Activated T-cell treated with anti-CD3 and anti-CD28 coated beads for 1 hour (primary cell): ENCODE measurements at places on chromosomes 16 and 17.

DNA sequence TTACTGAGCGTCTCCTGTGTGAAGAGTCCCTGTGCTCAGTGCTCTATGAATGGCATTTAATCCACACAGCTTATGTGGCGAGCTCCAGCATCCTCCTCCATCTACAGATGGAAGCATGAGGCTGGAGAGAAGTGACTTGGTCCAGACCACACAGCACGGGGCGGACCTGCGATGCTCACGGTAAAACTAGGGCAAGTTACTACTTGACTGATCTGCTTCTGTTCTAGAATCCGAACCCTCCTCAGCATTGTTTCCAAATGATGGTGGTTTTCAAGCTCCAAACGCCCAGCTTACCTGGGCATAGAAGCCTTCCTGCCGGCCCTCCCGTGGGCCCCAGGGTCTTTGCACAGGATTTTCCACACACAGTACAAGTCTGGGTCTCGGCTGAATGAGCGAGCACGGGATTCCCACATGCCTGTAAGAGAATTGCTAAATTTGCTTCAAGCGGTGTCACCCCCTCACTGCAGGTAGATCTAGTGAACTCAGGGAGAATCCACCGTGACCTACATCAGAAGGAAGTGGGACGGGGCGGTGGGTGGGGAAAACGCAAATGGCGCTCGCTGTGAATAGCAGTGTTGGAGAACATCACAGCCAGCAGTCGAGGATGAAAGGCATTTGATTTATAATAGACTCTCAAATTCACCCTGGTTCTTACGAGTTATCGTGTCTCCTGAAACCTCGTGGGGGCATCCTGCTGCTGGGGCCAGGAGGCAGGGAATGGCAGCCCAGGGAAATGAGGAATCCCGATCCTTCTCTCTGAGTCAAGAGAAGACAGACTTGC, 101.1 kb downstream of the CMIP start:
- DNase-seq, result no peak

DNA sequence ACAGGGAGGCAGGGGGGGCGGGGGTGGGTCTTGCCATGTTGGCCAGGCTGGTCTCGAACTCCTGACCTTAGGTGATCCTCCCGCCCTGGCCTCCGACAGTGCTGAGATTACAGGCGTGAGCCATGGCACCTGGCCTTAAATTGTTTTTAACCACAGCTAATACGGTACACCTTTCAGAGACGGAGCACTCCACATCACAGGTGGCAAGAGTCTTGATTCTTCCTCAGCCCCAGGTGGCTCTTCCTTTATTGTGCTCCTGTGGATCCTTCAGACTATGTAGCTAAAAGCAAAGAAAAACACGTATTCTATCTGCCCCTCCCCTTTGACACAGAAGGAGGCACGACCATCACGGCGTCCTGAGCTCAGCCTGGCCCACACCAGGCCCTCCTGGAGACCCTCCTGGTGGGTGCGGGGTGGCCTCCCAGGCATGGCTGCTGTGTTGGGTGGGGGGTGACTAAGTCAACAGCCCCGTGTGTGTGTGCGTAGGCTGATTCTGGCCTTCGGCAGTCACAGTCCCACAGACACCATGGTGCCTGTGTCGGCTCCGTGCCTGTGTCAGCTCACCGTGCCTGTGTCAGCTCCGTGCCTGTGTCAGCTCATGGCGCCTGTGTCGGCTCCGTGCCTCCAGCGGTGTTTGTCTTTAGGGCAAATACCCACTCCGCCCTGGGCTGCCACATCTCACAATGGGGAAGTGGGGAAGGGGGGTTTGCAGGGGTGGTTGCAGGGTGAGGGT, 10.8 kb upstream of the SECTM1 start:
- no peak for DNase-seq

DNA sequence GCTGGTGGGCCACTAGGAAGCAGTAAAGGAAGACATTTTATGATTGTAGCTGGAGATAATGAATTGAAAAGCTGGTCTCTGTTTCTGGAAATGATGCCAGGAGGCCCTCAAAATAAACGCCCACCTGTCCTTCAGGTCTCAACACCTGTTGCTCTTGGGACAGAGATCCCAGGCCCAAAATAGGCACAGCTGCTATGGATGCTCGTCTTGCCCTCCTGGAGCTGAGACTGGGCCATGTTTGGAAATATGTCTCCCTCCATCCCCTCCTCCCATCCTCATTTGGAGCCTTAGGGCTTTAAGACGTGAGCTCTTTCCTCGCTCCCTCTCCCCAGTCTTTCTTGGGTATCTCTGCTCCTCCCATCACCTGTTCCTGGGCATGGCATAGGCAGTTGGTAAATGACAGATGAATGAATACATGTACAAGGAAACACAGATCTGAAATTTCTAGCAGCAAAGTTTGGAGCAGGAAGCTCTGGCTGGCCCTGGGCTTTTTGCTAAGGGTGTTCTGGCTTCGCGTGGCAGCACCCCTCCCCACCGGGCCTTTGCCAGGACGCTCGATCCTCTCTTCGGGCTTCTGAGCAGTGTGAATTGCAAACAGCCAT, 33.3 kb downstream of the MYH3 start:
- no peak for DNase-seq

DNA sequence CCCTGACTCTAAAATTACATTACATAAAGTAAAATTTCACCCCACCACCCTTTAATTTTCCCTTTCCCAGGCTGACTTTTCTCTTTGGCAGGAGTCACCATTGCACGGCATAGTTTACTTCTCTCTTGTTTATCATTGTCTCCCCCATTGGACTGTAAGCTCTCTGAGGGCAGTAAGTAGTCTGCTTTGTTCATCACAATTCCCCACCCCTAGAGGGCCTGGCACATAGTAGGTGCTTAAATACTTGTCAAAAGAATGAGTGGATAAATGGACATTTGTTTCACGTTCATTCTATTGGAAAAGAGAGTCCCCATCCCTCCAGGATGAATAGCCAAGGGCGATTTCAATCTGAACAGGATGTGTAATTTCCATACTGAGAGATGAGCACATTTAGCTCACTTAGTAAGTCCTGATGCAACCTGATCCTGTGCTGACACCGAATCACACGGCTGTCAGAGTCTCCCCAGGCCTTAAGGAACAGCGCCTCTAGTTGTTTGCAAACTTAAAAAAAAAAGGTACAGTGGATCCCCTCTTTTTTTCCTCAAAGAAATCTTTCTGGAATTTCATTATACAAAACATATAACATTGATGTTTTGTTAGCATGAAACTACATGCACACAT, 54.0 kb downstream of the AKAP1 start:
- DNase-seq, result no peak
